Dermis blood vessel endothelial cell (primary cell): ENCODE measurements at places on chromosomes 7 and 10. TPM values are rescaled to one million over a fixed set of nuclear protein-coding genes. Genes with fewer than 3 reads are reported as not detected.

AKR1D1 gene
- not detected in 2 replicates for total RNA-seq

HELLS gene
- total RNA-seq, result 26.7 and 73.2 TPM in 2 replicates

TUBB8 gene
- 0.09 TPM in 1 of 2 replicates, not detected in the other for total RNA-seq

LIPJ gene
- not detected in 2 replicates for total RNA-seq

AP5Z1 gene
- 28.3 and 32.3 TPM in 2 replicates for total RNA-seq

GIMAP8 gene
- 157 and 178 TPM in 2 replicates for total RNA-seq

ASAH2B gene
- total RNA-seq, result 1.4 and 2.2 TPM in 2 replicates

VSTM4 gene
- 0.56 and 1.0 TPM in 2 replicates for total RNA-seq

IRF5 gene
- total RNA-seq, result 0.09 and 0.17 TPM in 2 replicates

ANKRD30A gene
- total RNA-seq, result not detected in 2 replicates

CPA2 gene
- not detected in 2 replicates for total RNA-seq
